ENCODE measurements at places on chromosomes 5 and 9.

DNA sequence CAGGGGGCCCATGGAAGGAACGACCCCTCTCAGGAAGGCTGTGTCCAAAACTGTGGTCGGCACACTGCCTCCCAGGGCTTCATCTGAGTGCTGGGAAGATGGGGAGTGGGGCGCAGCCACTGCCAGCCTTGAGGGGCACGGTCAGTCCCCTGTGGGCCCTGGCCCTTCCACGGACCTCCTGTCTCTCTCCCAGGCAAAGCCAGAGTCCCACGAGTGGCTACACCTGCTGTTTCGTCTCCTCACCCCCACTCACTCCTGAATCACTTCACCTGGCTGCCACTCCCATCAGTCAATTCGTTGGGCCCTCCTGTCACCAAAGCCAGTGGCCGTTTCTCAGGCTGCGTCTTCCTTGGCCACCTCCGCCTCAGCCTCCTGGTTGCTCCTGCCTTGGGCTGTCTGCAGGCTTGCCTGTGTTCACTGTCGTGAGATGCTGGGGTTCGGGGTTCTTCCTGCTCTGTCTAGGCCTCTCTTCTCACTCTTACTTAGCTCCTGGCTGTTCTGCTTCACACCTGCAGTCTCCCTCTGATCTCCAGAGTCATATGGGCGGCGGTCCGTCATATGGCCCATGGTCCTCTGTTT is 58.8 kb upstream of the RNF130 start:
- H3K27ac ChIP-seq: no peak overlapping the region
- H3K4me3 ChIP-seq: no peak overlapping the region
- no peak for DNase-seq
- no peaks in the 10 kb centered on the region for H3K27me3 ChIP-seq
- H3K36me3 ChIP-seq: no peaks in the 10 kb centered on the region
- no peaks in the 10 kb centered on the region for H3K4me1 ChIP-seq

GRCh38 chr9:84935528-84936117 is 266.1 kb downstream of the NTRK2 start:
- DNase-seq: no peak
- H3K36me3 ChIP-seq: no peaks in the 10 kb centered on the region
- H3K4me1 ChIP-seq: no peaks in the 10 kb centered on the region
- no peak overlapping the region for H3K27ac ChIP-seq
- H3K27me3 ChIP-seq: no peaks in the 10 kb centered on the region

DNA sequence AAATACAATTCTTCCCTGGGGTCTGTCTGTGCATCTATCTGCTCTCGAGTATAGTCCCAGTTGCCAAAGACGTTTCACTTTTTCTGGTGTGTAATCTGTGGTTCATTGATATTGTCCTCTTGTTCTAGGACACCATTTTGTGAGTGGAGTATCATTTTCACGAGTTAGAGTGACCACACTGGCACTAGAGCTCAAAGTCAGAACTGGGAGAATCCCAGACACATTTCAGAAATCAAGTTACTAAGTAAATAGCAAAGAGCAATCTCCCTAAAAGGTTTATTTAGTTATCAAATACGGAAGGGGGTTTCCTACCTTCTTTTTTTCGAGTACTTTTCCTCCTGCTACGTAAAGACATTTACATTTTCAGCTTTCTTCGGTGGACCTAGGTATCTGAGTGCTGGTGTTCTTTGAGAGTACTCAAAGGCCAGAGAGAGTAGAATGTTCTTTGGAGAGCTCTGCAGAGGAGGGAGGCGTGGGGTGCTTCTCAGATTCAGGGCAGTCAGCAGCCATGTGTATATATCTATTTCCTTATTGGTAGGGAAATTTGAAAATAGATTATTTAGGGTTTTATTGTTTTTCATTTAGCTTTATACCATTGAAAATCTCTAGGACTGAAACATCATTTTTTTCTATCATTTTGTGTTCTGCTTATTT is 8.9 kb upstream of the HSPA9 start:
- H3K36me3 ChIP-seq: no peaks in the 10 kb centered on the region
- H3K4me1 ChIP-seq: no peaks in the 10 kb centered on the region
- H3K27ac ChIP-seq: no peak overlapping the region

GRCh38 chr5:135609981-135610380 is 31.2 kb upstream of the CXCL14 start:
- no peak overlapping the region for H3K27ac ChIP-seq
- H3K4me3 ChIP-seq: no peak overlapping the region
- H3K36me3 ChIP-seq: no peaks in the 10 kb centered on the region
- H3K4me1 ChIP-seq: no peaks in the 10 kb centered on the region
- DNase-seq: no peak
- H3K27me3 ChIP-seq: peaks cover 3% of the 10 kb centered on the region

DNA sequence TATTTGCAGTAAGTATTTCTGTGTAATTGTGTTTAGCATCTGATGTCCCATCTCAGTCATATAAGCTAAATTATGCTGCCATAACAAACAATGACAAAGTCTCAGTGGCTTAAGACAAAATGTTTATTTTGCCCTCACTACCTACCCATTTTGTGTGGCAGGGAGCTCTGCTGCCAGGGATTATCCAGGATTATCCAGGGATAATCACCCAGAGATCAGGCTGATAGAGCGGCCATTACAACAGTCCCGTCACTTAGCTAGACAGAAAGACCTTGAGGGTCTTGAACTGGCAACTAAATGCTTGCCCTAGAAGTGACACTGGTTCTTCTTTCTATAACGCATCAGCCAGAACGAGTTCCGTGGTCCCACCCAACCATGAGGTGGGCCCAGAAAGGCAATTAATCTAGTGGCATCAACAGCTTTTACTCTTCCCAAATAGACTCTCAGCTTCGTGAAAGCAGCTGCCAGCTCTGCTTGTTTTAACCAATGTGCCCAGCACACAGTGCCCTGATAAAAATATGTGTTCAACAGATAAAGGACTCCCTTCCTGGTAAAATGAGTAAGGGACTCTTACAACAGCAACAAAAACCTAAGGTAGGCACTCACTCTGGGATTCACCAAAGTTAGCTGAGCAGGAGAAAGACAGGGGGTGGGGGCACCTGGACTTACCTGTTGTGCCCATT is 22.8 kb downstream of the CCDC69 start:
- no peaks in the 10 kb centered on the region for H3K27me3 ChIP-seq
- H3K4me1 ChIP-seq: peaks cover 8% of the 10 kb centered on the region
- no peaks in the 10 kb centered on the region for H3K36me3 ChIP-seq
- no peak overlapping the region for H3K27ac ChIP-seq
- no peak overlapping the region for H3K4me3 ChIP-seq
- DNase-seq: no peak

- H3K27me3 ChIP-seq: no peaks in the 10 kb centered on the region
- H3K4me3 ChIP-seq: no peak overlapping the region
- no peaks in the 10 kb centered on the region for H3K36me3 ChIP-seq
- DNase-seq: no peak
Measured at GRCh38 chr5:82290005-82290404, 11.9 kb upstream of the RPS23 start.

- no peak overlapping the region for H3K4me3 ChIP-seq
- H3K27ac ChIP-seq: no peak overlapping the region
- H3K4me1 ChIP-seq: no peaks in the 10 kb centered on the region
- no peak for DNase-seq
- H3K27me3 ChIP-seq: no peaks in the 10 kb centered on the region
Measured at GRCh38 chr9:89023740-89024139, 32.5 kb downstream of the S1PR3 start.

DNA sequence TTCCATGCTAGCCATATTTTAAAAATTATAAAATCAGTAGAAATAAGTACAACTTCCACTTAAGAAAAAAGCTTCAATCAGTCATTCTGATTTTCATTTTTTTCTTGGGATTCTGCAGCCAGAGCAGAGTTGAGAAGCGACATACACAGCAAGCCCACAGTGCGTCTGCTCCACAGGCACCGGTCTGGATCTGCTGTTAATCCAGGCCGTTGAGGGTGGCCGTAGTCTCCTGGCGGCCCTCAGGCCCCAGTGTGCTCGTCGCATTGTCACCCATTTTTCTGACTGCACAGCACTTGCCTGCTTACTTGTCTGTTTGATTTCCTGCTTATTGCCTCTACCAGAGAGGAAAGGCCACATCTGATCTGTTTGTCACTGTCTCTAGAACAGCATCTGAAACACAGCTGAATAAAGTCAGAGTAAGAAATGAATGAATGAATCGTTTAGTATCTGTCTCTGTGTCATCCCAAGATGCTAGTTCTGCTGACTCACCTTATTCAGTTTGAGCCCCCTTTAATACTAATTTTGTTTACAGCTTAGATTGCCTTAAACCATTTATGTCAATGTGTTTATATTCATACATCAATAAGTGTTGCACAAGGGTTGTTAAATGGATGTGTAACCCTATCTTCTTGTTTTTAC is 11.6 kb upstream of the ASPN start:
- no peak overlapping the region for H3K27ac ChIP-seq
- H3K4me3 ChIP-seq: no peak overlapping the region
- H3K4me1 ChIP-seq: no peaks in the 10 kb centered on the region
- DNase-seq: no peak
- no peaks in the 10 kb centered on the region for H3K27me3 ChIP-seq

DNA sequence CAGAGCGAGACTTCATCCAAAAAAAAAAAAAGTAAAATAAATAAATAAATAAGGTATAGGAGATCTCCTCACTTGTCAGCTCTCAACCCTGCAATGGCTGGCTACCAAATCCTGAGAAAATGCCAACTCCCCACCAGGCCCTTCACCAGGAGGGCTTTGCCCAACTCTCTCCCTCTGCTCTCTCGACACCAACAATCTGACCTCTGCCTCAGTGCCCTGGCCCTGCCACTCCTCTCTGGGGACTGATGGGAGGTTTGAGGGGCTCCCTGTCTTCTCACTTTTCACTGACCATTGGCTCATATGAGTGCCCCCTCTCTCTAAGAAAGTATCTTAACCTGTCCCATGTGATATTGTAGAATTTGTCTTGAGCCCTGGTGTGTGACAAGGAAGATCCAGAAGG is 52.6 kb upstream of the SH3PXD2B start:
- no peak overlapping the region for H3K27ac ChIP-seq
- H3K27me3 ChIP-seq: peaks cover 5% of the 10 kb centered on the region
- no peak overlapping the region for H3K4me3 ChIP-seq
- H3K4me1 ChIP-seq: no peaks in the 10 kb centered on the region

DNA sequence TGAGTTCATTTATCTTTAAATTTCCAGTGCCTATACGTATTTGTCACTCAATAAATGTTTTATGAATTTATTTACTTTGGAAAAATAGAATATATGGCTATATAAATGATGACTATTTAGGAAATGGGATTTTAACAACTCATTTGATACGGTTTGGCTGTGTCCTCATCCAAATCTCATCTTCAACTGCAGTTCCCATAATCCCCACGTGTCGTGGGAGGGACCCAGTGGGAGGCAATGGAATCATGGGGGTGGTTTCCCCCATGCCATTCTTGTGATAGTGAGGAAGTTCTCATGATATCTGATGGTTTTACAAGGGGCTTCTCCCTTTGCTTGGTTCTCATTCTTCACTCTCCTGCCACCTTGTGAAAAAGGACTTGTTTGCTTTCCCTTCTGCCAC is 187.6 kb upstream of the EFNA5 start:
- no peaks in the 10 kb centered on the region for H3K4me1 ChIP-seq
- H3K4me3 ChIP-seq: no peak overlapping the region
- no peak for DNase-seq
- H3K27me3 ChIP-seq: no peaks in the 10 kb centered on the region

- H3K36me3 ChIP-seq: no peaks in the 10 kb centered on the region
- no peak overlapping the region for H3K27ac ChIP-seq
- no peak for DNase-seq
- no peak overlapping the region for H3K4me3 ChIP-seq
- no peaks in the 10 kb centered on the region for H3K4me1 ChIP-seq
Measured at GRCh38 chr5:56003179-56003578, 8.4 kb upstream of the IL6ST start.

GRCh38 chr5:169789417-169789940 is 152.4 kb downstream of the DOCK2 start:
- no peak overlapping the region for H3K27ac ChIP-seq
- no peak for DNase-seq
- no peaks in the 10 kb centered on the region for H3K4me1 ChIP-seq
- H3K4me3 ChIP-seq: no peak overlapping the region

DNA sequence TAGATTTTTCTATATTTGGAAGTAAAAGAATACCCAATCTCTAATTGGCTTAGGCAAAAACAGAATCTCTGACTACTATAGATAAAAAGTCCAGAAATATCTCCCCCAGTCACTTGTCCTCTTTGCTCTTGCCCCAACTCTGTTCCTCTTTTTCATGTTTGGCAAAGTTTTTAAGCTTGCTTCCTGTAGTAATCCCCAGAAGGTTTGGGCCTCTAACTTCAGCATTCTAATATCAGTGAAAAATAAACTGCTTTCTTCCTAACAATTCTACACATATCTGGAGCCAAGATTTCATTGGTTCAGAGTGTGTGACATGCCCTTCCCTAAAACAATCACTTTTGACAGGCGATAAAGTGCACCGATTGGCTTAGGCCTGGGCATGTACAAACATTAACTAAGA is 1680.3 kb downstream of the MAT2B start:
- H3K4me1 ChIP-seq: no peaks in the 10 kb centered on the region
- no peaks in the 10 kb centered on the region for H3K27me3 ChIP-seq
- H3K27ac ChIP-seq: no peak overlapping the region
- DNase-seq: no peak
- H3K36me3 ChIP-seq: no peaks in the 10 kb centered on the region

DNA sequence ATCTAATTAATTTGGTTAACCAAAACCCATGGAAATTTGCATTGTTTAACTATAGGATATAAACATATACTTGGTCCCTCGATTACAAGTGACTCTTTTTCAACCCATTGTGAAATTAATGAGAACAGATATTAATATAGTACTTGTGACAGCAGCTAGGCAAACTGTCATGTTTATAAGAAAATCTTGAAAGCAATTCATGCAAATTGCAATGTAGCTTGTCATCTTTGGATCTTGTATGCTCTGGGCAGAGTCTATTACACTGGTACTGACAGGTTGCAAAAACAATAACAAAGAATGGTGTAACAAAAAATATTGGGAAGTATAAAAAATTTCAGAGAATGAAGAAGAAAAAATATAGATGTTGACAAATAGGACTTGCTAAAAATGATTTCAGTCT is 941.0 kb downstream of the DNAH5 start:
- H3K27me3 ChIP-seq: no peaks in the 10 kb centered on the region
- no peak overlapping the region for H3K4me3 ChIP-seq
- DNase-seq: no peak
- no peaks in the 10 kb centered on the region for H3K36me3 ChIP-seq
- H3K4me1 ChIP-seq: no peaks in the 10 kb centered on the region
- no peak overlapping the region for H3K27ac ChIP-seq

GRCh38 chr5:93748875-93749397 is 7.5 kb upstream of the POU5F2 start:
- no peaks in the 10 kb centered on the region for H3K36me3 ChIP-seq
- no peak for DNase-seq
- H3K27me3 ChIP-seq: no peaks in the 10 kb centered on the region
- no peak overlapping the region for H3K27ac ChIP-seq
- no peak overlapping the region for H3K4me3 ChIP-seq

DNA sequence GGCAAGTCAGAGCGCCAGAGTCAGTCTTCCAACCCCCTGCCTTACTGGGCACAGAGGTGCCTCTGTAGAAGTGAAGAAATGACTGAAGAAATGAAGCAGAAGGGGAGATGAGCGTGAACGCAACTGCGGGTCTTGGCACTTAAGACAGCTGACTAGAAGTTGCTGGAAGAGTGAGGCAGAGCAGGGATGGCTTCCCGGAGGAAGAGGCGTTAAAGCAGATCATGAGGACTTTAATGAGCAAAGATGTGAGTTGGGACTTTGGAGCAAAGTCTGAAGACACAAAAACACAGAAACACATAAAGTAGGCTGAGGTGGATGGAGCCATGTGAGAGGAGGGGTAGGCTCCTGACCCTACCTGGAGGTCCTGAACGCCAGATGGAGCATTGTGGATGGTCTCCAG is 7.2 kb downstream of the AQP3 start:
- no peaks in the 10 kb centered on the region for H3K36me3 ChIP-seq
- DNase-seq: no peak
- no peak overlapping the region for H3K27ac ChIP-seq
- H3K27me3 ChIP-seq: no peaks in the 10 kb centered on the region
- H3K4me1 ChIP-seq: peaks cover 3% of the 10 kb centered on the region

Measured in endothelial cell of umbilical vein (primary cell).